ENCODE measurements at places on chromosomes 3 and 15.

GRCh38 chr3:113660896-113661295, 35.5 kb downstream of the USF3 start:
- no peak for DNase-seq

DNA sequence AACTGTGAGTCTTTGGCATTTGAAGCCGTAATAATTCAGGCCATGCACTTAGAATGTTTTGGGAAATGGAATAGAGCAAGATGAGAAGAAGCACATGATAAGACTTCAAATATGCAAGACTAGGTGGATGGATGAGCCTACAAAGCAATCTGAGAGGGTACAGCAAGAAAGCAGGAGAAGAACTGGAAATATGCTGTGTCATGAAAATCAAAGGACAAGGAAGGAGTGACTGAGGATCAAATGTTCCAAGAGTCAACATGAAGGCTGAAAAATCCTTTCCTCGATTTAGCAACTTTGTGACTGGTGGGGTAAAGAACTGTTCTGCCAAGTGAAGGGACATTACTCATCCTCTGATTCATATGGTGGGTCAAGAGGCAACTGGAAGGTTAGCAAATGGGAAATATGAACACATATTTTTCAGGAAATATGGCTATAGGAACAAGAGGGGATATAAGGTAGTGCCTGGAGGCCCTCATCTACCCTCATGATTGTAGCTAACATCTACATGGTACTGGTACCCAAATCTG, 803.7 kb upstream of the ARRDC4 start:
- DNase-seq = no peak

DNA sequence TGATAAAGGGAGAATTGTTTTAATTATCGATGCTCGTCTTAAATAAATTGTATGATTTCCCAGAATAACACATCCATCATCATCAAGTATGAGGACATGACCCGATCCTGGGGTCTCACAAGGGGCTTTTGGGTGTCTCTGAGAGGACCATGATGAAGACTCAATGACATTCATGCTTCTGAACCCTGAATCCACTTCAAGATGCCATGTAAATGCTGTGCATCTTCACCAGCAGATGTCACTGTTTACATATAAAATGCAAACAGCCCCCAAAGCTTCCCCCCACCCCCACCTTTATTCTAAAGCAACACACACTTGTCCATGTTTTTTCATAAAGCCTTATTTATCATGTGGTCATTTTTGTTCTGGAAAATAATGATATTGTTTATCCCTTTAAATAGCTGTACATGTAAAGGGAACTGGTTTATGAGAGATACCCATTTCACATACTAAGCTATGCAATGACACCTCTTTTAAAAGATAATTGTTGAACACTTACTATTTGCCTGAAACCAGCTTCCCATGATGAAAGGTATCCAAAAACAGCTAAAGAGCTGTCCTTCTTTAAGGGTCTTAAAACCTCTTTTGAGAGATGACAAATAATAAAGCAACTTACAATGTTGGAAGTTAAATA, 69.7 kb upstream of the UBE3A start:
- DNase-seq = no peak

- no peak for DNase-seq
Measured at GRCh38 chr3:11300970-11301369, 28.8 kb downstream of the ATG7 start.

DNA sequence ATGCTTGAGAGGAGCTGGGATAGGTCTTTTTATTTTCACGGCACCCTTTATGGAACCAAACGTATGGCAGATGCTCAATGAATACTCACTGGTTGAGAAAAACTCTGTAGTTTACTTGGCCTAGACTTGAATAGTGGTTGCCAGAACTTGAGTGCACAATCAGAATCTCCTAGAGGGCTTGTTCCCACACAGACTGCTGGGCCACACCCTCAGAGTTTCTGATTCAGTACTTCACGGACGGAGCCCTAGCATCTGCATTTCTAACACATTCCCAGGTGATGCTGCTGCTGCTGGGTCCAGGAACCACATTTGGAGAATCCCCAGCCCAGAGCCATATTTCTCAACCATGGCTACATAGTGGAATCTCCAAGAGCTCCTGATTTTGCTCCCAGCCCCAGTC, 24.6 kb downstream of the CA12 start:
- no peak for DNase-seq

Data from LNCaP clone FGC (cell line).